Sciatic nerve (tissue), 2 donors: ENCODE measurements at places on chromosomes 2 and 18.

GRCh38 chr2:200199005-200199404, 107.5 kb upstream of the SPATS2L start:
- DNase-seq: no peak

DNA sequence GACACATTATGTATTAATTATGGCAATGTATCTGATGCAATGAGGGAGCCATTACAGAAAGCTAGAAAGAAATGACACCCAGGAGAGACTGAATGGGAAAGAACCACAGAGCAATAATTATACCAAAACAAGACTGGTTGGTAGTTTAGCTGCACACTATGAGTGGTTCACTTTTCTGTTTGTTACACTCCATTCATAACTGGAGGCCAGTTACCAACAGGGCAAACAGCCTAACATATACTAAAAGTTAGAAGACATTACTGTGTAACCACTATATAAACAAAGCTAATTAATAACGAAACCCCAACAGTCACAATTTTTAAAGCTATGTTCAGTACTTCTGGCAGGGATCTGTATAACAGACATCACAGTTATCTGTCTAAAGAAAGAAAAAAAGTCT, 49.4 kb downstream of the NBAS start:
- DNase-seq: no peak

DNA sequence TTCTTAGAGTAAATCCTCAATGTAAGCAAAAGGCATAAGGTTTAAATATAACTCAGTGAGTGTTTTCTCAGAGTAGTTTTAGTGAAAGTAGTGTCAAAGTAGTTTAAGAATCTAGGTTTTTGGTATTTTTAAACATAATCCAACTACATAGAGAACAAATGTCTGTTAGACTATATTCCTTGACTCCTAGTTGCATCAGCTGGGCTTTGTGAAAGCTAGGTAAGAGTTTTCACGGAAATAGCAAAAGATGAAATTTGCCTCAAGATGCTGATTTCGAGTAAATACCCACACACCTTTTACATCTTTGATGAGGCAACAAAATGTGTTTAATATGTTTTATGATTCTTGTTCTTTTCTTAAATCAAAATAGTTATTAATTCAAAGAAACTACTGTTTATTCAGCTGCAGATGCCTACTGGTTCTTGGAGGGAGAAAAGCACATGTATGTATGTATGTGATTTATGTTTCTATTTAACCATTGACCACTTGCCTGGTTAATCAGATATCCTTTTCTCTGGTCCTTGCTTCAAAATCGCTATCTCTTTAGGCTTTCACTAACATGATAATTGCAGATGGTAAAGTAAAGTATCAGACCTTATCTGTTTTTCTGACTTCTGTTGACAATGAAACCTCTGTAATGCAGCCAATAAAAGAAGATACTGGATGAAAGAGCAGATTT, 117.4 kb upstream of the NOSTRIN start:
- no peak for DNase-seq

DNA sequence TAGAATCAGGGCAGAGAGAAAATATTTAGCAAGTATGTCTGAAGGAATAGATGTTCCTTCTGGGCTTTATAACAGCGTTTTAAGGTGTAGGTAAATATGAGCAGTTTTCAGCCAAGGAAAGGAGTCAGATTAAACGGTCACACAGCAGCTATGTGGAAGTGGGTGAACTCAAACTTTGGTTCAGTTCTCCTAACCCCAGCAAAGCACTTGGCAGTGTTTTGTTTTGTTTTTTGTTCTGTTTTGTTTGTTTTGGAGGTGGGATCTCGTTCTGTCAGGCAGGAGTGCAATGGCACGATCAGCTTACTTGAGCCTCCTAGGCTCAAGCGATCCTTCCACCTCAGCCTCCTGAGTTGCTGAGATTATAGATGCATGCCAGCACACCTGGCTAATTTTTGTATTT, 24.6 kb downstream of the TANC1 start:
- no peak for DNase-seq

DNA sequence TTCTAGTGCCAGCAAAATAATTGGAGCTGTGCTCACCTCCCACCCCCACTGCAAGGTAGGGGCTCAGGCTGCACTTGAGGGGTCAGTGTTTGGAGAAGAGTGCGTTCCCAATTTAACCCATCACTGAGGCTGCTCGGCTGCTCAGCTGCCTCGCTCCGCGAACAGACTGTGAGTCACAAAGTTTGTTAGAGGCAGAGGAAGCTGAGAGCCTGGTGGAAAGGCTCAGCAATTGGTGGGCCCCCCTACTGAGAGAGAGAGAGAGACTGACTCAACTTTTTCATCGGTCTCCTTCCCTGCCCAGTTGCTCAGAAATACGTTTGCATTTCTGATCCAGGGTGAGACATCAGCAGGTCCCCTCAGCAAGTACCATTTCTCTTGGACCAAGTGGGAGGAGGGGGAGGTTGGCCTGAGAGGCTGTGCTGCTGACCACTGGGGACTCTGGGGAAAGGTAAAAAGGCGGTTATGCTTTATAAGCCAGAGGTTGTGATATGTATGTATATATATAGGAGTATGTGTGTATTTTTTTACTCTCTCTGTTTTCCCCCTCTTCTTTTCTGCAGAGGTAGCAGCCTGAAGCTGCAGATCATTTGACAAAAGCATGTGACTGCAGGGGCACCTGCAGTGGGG, 1.5 kb downstream of the EFR3B start:
- no peak for DNase-seq

GRCh38 chr18:60975420-60975819, 357.8 kb upstream of the CDH20 start:
- no peak for DNase-seq

- DNase-seq: no peak
These were observed 52.3 kb downstream of the HIBCH start for GRCh38 chr2:190267302-190267701.
